ENCODE measurements at places on chromosomes 13 and 19.

DNA sequence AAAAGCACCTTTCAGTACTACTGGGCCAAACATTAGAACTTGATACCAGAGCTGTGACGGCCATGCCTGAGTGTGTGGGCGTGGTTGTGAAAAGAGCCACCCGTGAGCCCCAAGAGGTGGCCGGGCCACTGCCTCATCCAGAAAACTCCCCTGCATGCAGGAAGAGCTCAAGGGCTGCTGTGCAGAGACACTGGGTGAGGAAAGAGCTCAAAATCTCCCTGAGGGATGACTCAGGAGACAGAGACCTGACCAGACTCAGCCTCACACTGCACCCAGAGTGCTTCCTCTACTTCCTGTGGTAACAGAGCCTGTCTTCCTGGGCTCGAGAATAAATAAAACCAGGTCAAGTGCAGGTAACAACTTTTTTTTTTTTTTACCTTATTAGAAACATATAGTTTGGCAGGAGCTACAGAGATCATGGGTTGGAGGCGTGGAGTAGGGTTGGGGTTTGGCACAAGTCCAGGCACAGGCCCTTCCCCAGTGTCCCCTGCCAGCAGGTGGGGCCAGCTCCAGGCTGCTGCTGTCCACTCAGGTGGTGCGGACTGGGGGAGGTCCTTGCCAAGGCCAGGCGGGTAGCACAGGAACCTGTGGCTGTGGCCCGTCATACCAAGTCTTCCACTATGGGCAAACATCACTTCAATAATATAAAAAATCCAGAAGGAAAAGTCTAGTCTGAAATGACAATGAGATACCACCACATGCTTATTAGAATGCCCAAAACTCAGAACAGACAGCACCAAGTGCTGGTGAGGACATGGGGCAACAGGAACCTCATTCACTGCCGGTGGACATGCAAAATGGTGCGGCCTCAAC, 25.5 kb downstream of the ELL start:
- peak; percentile 55 for DNase-seq

GRCh38 chr19:18719541-18719940, 36.1 kb downstream of the CRTC1 start:
- DNase-seq: no peak

DNA sequence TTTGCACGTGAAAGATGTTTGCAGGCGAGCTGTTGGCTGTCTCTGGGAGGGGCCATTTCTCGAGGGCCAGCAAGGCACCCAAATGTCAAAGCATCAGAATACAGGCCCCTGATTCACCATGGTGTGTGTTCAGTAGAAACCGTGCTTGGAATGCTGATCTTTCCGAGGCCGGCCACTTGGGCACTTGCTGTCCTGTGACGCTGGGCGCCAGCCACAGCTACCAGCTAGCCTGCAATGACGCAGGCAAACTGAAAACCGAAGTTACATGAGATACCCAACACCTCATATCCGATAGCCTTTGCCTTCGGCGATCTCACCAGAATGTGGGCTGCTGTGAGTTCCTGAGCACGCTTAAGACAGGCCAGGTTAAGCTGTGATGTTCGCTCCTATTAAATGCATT, 12.0 kb downstream of the THOP1 start:
- no peak for DNase-seq

DNA sequence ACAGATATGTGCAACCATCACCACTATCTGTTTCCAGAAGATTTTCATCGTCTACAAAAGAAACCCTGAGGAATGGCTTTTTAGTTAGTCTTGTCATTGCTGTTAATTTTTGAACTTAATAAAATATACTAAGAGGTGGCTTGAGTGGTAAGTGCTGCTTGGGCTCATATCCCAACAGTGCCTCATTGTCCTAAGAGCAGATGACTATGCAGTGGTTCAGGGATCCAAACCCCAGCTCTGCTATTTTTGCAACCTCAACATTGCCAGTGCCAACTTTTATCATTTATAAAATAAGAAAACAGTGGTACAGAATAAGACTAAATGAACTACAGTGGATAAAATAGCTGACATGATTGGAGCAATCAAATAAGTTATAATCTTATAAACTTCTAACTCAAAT, 123.2 kb upstream of the SLC7A1 start:
- DNase-seq: no peak

DNA sequence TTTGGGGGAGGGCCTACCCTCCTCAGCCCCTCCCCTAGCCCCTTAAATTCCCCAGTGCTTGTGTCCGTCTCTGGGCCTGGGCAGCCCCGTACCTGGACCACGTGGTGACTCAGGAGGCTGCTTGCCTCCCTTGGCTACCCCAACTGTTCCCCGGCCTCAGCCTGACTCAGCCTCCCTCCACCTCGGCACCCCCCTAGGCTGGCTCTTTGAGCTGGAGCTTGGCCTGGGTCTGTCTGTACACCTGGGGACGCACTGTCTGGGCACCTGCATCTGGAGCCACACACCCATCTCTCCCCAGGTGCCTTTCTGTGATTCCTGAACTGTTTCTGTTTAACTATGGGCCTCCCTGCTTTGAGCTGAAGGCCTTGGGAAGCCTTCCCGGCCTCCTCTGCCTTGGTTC, 1.8 kb upstream of the KLK14 start:
- DNase-seq: no peak

- DNase-seq: no peak
Observed at GRCh38 chr13:28320209-28320608, 174.7 kb downstream of the FLT1 start.

GRCh38 chr19:18611327-18612050, 1.2 kb upstream of the TMEM59L start:
- peak; percentile 52 for DNase-seq

DNA sequence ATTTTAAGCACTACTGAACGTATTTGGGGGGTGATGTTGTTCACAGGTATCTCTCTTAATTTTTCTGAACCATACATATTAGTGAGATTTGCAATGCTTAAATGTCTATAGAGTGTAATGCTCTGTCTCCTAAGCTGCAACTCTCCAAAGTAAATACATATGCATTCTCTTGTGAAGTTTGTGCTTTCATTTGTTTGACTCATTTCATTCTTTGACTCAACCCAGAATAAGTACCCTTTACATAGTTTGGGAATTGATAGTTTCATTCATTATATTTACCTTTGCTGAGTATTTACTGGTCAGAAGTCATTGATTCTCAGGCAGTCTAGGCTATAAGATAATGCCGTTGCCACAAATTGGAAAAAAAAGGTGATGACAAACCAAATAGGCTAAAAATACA, 406.9 kb downstream of the FGF9 start:
- DNase-seq: no peak

- DNase-seq: no peak
Observed at GRCh38 chr13:109309625-109310363, 476.6 kb downstream of the IRS2 start.

DNA sequence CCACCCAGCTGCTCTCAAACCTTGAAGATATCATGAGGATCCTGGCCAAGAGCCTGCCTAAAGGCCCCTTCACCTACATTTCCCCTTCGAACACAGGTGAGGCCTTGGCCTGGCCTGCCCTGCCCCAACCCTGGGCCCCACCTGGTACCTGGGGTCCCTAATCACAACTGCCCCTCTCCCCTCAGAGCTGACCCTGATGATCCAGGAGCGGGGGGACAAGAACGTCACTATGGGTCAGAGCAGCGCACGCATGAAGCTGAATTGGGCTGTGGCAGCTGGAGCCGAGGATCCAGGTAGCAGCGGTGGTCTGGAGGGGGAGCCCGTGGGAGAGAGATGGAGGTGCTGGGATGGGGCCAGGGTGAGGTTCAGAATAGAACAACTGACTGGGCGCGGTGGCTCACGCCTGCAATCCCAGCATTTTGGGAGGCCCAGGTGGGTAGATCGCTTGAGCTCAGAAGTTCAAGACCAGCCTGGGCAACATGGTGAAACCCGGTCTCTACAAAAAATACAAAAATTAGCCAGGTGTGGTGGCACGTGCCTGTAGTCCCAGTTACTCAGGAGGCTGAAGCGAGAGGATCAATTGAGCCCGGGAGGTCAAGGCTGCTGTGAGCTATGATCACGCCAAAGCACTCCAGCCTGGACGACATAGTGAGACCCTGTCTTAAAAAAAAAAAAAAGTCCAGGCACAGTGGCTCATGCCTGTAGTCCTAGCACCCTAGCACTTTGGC, 17.5 kb downstream of the DDX39A start:
- DNase-seq: peak; percentile 36

- DNase-seq: no peak
Observed at GRCh38 chr13:32033744-32034143, 2.2 kb downstream of the FRY start.

DNA sequence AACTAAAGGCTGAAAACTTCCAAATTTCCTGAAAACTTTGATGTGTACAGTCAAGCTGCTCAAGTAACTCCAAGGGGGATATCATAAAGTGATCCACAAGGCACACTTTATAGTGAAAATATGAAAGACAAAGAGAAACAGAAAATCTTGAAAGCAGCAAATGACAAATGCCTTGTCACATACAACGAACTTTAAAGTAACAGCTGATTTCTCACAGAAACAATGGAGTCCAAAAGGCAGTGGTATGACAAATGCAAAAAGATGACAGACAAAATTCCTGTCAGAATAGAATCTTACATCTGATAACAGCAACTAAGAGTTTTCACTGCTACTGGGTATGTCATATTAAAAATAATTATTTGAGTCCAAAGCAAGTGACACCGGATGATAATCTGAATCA, 1602.3 kb upstream of the PRR20A start:
- DNase-seq: no peak

DNA sequence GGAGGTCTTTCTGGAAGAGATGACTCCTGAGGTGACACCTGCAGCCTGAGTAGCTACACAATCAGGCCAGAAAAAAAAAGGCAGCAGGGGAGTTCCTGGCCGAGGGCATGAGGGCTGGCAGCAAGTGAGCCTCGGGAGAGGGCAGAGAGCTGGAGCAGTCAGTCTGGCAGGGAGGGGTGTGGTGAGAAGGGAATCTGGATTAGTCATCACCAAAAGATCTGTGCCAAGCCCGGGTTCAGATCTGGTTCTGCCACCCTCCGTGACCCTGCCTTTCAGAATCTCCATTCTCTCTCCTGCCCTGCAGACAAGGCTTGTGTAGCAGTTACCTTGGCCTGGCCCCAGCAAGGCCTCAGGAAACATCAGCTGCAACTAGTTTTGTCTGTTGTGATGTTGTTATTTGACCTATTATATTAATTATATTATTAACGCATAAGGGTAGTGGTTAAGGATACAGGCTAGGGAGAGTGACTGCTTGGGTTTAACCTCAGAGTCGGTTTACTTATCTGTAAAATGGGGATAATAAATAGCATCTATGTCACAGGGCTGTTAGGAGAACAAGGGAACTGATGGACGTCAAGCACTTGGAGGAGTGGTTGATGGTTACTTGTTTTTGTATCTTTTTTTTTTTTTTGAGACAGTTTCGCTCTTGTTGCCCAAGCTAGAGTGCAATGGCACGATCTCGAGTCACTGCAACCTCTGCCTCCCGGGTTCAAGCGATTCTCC, 2.7 kb upstream of the CAPNS1 start:
- no peak for DNase-seq

GRCh38 chr19:30336290-30336689, 35.9 kb upstream of the ZNF536 start:
- no peak for DNase-seq

- no peak for DNase-seq
Observed at GRCh38 chr13:26989957-26990713, 181.5 kb downstream of the USP12 start.

DNA sequence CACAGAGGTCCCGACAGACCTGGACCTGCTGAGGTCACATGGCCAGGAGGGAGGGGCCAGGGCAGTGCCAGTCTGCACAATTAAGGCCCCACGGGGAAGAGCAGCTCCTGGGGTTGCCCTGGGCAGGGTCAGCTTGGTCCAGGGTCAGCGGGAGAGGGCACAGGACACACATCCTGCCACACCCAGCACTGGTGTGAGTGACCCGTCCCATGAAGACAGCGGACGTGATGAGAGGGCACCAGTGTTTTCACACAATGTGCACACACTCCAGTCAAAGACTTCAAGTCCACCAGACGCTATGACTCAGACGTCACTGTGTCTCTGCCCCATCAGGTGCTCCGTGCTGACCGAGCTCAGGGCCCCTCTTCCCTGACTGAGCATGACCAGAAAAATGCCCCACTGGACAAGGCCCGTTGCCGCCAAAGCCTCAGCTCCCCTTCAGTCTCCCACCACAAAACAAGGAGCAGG, 4.2 kb downstream of the TMEM259 start:
- DNase-seq: no peak

- no peak for DNase-seq
Observed at GRCh38 chr13:59414006-59414405, 749.7 kb downstream of the DIAPH3 start.

DNA sequence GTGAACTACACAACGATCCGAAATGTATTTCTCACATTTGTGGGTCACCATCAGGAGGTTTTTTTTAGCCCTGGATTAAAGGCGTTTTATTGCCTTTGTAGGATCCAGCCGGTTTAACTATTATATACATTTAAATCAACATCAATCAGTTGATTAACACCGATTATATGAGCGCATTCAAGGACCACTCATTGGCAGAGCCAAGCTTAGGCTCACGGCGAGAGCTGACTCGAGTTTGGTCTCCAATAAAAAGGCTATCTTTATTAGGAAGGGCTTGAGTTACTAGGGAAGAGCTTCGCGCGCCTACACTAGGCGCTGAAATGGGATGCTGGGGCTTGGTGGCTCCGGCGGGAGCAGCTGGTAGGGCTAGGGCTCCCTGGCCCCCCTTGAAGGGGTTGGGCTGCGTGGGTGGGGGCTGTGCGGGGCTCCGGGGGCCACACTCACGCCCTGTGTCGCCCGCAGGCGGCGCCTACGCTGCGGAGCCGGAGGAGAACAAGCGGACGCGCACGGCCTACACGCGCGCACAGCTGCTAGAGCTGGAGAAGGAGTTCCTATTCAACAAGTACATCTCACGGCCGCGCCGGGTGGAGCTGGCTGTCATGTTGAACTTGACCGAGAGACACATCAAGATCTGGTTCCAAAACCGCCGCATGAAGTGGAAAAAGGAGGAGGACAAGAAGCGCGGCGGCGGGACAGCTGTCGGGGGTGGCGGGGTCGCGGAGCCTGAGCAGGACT, 4.2 kb downstream of the PDX1 start:
- no peak for DNase-seq

DNA sequence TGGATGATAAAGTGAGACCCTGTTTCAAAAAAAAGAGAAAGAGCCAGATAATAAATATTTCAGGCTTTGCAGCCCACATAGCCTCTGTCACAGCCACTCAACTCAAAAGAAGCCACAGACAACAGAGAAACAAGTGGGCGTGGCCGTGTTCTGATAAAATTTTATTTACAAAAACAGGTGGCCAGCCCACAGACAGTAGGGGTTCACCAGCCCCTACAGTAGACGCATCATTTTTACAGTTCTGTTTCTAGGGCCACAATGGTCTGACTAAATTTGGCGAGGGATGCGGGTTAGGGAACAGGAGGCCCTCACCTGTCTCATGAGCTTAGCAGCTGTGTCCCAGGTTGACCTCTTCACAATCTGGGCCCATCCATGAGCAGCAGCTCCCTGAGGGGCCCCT, 59.5 kb downstream of the ARHGEF18 start:
- no peak for DNase-seq

GRCh38 chr19:1864480-1865171, 1.2 kb upstream of the KLF16 start:
- peak; percentile 70 for DNase-seq

DNA sequence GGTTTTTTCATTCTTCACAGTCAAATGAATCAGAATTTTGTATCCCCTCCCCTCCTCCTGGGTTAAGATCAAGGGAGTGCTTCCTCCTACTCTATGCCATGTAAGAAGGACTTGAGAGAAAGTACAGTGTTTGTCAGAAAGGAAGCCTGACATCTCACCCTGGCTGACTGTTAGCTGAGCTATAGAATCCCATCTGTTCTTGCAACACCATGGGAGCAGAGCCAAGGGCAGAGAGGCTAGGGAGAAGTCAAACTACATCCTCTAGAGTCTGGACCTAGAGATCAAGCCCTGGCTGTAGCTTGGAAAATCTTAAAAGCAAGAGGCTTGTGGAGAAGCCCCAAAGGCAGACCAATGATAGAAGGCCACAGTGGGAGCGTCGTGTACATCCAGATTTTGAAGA, 145.9 kb downstream of the OLFM4 start:
- no peak for DNase-seq

Measured in activated T-cell treated with anti-CD3 and anti-CD28 coated beads, Interleukin-2, amount 50 U/mL, for 1 hour (primary cell).